CD4-positive, alpha-beta T cell (primary cell): ENCODE measurements at places on chromosomes 5 and 9.

- DNase-seq: peak; percentile 84
Measured at GRCh38 chr5:95808686-95809413, 13.7 kb downstream of the GLRX start.

GRCh38 chr5:53211799-53212198 lies 102.2 kb upstream of the MOCS2 start:
- no peak for DNase-seq

DNA sequence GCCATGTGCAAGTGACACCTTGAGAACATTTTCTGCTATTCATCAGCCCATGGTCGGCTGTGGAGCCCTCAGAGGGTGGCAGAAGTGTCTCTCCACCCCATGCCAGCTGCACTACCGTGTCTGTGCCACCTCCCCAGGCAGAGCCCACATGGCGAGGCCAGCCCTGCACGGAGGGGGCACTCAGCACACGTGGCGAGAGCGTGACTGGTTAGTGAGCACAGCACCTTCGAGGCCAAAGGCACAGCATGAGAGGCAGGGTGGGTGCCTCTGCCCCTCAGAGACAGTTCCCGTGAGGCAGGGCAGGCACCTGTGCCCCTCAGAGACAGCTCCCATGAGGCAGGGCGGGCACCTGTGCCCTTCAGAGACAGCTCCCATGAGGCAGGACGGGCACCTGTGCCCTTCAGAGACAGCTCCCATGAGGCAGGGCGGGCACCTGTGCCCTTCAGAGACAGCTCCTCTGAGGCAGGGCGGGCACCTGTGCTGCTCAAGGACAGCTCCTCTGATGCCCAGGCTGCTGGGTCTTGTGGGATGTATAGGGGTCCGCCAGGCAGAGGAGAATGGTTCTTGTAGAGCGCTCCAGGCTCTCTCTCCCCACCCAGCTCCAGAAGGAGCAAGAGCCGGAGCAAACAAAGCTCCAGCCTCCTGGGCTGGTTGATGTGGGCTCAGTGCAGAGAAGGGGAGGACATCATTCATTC lies 179.8 kb upstream of the PPP1R26 start:
- no peak for DNase-seq

DNA sequence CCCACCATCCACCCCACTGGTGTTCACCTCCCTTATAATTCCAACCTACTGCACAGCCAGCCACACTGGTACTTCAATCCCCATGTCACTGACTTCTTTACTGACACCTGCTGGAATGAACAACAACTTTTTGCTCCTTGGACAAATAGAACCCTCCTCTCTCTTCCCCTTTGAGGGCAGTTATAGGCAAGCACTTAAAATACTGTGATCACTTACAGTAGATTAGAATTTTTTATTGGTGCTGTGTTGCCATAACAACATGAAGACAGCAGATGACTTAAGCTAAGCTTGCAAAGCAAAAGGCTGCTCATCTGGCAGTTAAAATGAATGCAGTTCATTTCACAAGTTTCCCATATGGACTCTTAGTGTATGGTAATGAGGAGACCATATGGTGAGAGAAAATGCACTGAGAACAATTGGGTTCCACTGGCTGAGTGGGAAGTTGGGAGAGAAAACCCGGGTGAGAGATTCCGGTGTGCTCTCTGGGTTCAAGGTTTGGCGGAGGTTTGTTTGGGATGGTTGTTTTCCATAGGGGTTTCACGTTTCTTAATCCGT lies 374.3 kb downstream of the EBF1 start:
- no peak for DNase-seq

GRCh38 chr5:949275-949543 lies 56.5 kb downstream of the TRIP13 start:
- DNase-seq: no peak

GRCh38 chr9:98558575-98558974 lies 150.2 kb downstream of the GABBR2 start:
- DNase-seq: no peak

DNA sequence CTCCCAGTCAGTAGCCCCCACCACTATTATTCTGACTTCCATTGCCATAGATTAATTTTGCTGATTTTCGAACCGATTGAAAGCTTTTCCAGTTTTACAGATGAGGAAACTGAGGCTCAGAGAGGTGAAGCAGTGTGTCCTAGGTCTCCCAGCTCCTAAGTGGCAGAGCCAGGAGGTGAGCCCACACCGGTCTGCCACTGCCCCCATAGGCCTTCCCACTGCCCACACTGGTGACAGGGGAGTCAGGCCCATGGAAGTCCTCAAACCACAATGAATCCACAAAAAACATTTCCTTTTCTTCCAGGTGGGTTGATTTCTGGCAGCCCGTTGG lies 54.9 kb upstream of the RPL26L1 start:
- no peak for DNase-seq

GRCh38 chr9:30198463-30199309 lies 2185.8 kb upstream of the ACO1 start:
- no peak for DNase-seq

DNA sequence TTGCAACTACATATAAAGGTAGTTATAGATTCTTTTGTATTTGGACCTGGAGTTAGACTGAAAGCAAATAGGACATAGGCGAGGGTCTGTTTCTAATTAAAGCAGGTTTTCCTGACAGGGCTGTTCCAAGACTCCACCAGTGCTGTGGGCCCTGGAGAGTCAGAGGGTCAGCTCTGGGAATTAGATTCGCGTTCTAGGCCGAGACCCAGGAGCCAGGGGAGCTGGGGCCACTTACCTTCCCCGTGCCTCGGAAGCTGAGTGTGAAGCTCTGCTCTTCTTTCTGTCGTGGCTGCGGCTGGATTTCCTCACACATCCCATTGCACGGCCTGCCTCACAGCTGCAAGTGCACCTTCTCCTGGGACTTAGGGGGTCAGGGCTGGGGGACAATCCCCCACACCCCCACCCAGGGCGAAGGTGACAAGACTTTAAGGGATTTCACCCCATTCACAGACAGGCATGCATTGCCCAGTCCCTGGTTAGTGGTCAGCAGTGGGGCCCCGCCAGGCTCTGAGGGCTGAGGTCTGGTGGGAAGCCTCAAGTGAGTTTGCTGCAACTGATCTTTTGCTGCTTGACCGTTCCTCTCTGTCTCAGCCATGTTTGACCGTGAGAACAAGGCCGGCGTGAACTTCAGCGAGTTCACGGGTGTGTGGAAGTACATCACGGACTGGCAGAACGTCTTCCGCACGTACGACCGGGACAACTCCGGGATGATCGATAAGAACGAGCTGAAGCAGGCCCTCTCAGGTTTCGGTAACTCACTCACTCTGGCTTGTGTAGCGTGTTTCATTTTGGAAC lies 15.3 kb upstream of the AHRR start:
- no peak for DNase-seq

GRCh38 chr9:125990793-125991220 lies 243.6 kb downstream of the PBX3 start:
- no peak for DNase-seq

DNA sequence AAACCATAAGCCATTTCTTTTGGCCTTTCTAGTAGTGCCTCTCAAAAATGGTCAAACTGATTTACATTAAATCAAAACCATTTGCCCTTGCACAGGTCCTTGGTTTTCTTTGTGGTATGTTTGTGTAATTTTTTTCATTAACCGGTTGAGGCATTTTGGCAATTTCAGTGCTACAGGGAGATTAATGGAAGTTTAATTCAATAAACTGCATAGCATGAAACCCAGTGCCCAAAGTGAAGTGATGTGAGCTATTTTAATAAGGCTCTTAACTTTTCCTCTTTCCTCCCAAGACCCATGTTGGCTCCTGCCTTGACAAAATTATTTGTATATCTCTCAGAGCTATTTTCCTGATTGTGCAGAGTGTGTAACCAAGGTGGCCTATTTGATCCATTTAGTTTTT lies 326.2 kb upstream of the SEMA6A start:
- no peak for DNase-seq

DNA sequence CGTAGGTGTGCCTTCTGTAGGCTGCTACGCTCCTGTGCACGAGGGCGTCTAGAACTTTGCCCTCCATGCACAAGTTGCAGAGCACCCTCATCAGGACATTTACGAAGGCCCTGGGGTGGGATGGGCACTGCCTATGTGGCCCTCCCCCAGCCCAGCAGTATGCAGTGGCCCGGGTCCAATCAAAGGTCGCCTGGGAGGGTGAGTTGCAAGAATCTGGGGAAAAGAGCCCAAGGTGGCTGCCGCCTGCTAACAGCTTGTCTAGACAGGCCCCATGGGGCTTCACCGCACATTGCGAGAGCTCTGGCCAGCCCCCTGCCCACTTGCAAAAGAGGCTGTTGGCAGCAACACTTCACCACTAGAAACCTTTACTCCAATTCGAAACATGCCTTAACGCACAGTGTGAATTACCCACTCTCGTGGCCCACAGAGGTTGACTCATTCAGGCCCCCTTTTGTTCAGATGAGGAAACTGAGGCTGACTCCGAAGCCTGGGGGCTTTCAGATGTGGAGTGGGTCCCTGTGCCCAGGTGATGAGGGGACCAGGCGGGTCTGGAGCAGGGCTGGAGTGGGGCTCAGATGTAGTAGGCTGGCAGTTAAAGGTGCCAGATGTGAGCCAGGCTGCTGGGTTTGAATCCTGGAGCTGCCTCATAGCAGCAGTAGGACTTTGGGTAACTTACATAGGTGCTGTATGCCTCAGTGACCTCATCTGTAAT lies 31.8 kb upstream of the IL17B start:
- no peak for DNase-seq

GRCh38 chr9:130330202-130330862 lies 64.8 kb downstream of the HMCN2 start:
- DNase-seq: no peak

GRCh38 chr9:135734616-135735144 lies 32.7 kb downstream of the KCNT1 start:
- no peak for DNase-seq

- no peak for DNase-seq
Measured at GRCh38 chr5:108264533-108264932, 117.4 kb downstream of the FBXL17 start.

DNA sequence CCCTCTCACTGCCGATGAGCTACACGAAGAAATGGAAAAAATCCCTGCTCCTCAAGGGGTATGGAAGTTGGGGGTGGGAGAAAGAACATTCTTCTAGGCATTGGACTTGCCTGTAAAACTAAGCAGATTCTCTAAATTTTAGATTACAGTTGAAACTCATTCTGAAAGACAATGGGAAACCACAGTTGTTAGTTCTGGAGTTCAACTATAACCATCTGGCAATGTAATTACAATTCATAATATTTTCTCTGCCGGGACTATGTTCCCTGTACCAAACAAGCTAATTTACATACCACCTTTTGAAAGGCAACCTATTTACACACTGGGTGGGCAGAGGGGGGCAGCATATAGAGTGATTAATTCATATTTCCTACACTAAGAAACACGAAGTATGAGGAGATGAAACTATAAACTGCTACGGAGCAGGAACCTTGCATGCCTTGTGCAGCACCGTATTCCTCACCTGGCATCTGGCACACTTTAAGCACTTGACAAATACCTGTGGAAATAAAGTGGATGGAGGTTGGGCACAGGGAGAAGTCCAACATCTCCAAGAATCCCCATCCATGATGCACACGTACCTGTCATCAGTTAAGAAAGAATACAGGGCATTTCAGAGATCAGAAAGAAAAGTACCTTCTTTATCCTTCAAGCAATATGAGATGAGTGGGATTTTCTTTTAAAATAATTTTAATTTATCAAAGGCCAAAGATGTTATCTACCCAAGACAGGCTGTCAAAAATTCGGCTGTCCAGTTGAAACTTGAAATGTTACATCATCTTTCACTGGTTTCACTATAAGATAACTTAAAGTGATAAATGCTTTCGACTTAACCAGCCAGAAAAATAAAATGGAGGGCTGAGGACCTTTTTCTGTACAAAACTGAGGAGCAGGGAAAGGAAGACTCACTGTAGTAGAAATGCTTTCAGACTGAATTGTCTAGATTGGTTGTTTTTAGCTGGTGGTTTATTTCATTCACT lies 54.2 kb downstream of the SSBP2 start:
- no peak for DNase-seq

DNA sequence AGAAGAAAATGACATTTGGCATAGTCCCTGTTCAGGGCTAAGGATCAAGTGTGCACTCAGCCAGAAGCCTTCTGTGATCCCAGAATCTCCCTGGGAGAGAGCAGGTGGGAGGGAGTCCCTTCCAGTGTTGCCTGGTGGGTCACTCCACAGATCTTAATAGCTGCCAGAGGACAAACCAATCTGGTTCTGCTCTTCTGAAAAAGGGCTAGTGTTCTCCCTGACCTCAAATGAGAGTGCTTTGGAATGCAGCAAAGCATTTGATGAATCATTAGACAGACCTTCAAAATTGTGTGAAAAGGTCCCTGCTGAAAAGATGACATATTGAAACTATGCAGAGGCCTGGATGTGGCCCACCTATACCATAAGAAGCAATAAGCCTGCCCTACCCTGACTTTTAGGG lies 339.7 kb downstream of the TMEM232 start:
- no peak for DNase-seq

GRCh38 chr5:138488481-138488945 lies 23.2 kb downstream of the EGR1 start:
- DNase-seq: no peak

DNA sequence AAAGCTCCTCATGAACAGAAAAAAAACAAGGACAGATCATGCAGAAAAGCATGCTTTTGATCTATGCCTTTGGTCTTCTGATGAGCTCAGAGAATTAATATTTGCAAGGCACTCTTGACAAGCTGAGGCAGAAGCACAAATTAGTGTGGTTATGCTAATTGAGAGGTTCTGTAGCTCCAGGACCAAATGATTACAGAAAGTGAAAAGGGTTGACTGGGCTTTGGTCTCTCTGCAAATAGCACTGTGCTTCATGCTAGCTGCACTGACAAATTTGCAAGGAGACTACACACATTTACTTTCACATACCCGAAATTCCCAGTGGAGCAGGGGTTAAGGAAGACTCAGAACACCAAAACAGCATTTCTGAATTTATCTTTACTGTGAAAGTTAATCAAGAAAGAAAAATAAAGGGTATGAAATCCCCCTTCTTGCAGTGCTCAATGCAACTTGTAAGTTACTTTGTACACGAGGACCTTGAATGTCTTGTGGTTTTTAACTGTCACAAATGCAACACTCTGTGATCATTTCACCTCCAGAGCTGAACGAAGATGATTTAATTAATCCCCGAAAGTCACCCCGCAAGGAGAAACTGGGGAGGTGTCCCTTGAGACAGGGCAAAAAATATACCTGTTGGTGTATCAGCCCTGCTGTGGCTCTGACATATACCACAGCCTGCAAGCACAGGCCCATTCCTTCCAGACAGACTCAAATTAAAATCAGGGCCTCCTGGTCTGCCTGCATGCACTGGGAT lies 11.9 kb downstream of the RAPGEF1 start:
- no peak for DNase-seq
